ENCODE measurements at places on chromosomes 11 and 22.
A peak's percentile ranks its signal among the peaks of the same experiment; 100 is the strongest.

DNA sequence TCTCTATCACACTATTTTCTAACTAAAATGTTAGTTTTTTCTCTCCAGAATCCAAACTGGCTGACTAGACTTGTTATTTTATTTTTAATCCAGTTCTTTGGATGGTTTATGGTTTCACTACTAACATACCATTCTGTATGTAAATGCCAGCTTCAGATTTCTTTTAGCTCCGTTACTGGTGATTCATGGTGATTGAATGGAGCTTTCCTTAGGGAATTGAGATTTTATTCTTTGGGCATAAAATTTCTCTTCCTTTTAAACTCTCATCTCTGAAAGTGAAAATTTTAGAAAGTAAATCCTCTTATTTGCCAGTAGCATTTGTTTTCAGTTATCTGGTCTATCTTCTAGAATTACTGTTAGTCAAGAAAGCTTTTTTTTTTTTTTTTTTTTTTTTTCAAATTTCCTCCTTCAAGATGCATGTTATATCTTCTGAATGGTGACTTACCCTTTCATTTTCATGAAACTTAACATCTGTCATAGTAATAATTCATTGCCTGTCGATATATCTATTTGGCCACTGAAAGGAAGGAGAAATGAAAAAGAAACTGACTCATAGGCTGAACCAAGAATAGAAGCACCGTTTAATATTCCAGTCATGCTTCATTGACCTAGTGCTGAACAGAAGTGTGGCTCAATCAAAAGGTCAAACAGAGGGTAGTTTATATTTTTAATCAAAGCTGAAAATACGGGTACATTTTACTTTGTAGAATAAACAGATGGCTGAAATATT lies 6.4 kb downstream of the ENDOD1 start:
- DNase-seq: peak; percentile 68

- no peak for DNase-seq
Observed at GRCh38 chr11:113113801-113114704, 152.8 kb downstream of the NCAM1 start.

DNA sequence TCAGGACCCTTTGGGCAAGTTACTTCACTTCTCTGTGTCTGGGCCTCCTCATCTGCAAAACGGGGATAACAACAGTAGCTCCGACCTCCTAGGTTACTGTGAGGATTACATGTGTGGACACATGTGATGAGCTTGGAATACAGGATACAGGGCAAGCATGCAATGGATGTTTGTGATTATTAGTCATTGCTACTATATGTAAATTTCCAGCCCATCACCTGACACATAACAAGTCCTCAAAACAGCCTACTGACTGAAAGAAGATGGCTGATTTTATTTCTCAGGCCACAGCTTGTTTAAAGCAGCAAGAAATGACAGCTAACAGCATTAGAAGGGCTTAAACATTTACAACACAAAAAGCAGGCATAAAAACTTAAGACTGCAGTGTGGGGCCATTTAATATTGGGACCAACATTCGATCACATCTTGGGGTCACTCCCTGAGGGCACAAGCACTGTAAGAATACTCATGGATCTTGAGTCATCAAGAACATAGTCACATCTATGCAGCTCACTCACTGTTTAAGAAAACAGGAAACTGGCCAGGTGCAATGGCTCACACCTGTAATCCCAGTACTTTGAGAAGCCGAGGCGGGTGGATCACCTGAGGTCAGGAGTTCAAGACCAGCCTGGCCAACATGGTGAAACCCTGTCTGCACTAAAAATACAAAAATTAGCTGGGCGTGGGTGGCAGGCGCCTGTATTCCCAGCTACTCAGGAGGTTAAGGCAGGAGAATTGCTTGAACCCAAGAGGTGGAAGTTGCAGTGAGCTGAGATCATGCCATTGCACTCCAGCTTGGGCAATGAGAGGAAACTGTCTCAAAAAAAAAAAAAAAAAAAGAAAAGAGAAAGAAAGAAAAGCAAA lies 49.5 kb downstream of the ABTB2 start:
- no peak for DNase-seq

DNA sequence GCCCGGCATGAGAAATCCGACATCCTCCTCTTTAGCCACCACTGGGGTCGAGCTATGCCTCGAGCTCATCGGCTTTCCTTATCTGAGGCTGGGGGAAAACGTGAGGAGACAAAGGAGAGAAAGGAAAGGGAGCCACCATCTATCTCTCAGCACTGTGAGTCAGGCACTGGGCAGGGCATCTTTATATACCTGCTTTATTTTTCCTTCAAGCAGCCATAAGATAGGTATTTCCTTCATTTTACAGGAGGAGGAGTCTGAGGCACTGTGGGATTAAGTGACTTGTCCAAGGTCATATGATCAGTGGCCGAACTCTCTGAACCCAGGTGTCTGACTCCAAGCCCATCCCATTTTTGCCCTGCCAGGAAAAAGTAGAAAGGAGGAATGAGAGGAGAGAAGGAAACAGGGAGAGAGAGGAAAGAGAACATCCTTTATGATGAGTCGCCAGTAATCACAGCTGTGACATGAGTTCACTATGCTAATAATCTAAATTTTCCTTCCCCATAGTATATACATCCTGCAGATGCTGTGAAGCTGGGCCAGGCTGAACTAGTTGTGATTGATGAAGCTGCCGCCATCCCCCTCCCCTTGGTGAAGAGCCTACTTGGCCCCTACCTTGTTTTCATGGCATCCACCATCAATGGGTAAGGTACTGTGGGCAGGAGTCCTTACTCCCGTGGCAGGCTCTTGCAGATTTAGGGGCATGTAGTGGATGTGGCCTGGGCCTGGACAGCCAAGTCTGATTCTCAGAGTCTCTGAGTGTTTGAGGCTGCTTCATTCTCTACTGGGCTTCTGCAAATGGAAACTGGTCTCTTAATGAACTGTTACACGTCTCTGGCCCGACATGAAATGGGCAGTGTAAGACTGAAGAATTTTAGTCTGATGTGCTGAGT lies 21.8 kb downstream of the NAT10 start:
- DNase-seq: no peak

DNA sequence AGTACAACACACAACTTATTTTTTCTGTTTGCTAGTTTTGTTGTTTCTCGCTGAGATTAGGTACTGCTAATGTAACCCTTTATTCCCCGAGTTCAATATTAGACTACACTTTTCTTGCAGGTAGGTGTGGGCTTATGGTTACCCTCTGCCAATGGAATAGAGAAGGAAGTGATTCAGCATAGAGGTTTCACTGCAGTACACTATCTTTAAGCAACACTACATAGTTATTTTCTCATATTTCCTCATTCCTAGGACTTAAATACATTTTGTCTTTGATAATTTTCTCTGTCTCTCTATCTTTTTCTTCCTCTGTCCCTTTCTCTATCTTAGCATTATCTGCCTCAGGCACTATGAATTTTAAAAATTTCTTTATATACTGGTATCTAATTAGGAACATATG lies 791.0 kb downstream of the FAM181B start:
- no peak for DNase-seq

DNA sequence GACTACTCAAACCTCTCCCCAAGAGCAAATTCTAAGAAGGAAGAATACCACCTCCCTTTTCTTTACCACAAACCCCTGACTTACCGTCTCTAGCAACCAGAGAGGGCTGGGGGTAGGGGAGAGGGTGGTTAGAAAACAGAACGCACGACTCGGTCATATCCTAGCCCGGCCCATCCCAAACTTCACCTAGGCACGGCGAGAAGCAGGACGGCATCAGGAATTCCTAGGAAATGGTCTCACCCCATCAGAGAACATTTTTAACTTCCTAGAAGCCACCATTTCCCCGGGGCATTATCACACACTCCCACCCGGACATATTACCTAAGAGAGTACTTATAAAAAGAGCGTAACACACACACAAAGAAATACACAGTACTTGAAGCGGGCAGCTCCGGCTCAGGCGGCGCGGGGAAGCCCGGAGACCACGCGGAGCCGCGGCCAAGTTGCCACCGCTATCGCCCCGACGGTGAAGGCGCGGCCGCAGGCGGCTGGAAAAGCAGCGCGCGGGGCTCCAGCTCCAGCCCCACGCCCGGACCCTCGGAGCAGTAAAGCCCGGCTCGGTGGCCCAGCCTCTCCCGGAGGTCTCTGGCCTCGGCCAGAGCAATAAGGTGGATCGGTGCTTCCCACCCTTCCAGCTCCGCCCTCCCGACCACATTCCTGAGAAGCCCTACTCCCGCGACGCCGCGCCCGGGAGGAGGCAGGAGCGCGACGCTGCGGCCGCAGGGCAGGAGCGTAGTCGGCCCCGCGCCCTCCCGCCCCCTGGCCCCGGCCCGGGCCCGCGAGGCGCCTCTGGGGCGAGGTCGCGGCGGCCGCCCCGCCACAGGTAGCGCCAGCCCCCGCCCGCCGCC lies 878 bp downstream of the RRAS2 start:
- DNase-seq: no peak

DNA sequence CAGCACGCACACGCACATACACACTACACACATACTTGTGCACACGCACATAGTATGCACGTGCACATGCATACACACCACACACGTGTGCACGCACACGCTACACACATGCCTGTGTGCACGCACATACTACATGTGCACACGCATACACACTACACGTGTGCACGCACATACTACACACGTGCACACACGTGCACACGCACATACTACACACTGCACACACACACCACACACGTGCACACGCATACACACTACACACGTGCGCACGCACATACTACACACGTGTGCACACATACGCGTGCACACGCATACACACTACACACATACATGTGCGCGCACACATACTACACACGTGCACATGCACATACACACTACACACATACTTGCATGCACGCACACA lies 19.7 kb upstream of the ARHGAP8 start:
- DNase-seq: no peak

GRCh38 chr11:11973866-11974265 lies 34.6 kb downstream of the DKK3 start:
- no peak for DNase-seq

- no peak for DNase-seq
Observed at GRCh38 chr11:73223998-73224730, 6.1 kb downstream of the P2RY2 start.

- no peak for DNase-seq
Observed at GRCh38 chr22:36029406-36029755, 757 bp upstream of the RBFOX2 start.

DNA sequence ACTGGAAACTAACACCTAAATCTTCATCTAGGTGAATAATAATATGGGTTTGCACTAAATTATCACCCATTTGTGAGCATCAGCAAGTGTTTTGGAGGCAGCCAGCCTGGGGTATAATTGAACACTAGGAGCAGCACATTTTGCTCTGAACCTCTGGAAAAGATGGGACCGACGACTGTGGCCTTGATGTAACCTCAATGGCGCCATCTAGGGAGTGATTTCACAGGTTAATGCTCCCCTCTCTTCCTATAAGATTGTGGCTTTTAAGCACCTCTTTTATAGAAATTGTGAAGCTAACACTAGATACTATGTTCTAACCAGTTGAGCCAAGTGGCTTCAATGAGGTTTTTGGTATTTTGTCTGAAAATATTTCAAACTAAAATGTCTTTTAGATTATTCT lies 203.7 kb downstream of the NELL1 start:
- peak; percentile 8 for DNase-seq

DNA sequence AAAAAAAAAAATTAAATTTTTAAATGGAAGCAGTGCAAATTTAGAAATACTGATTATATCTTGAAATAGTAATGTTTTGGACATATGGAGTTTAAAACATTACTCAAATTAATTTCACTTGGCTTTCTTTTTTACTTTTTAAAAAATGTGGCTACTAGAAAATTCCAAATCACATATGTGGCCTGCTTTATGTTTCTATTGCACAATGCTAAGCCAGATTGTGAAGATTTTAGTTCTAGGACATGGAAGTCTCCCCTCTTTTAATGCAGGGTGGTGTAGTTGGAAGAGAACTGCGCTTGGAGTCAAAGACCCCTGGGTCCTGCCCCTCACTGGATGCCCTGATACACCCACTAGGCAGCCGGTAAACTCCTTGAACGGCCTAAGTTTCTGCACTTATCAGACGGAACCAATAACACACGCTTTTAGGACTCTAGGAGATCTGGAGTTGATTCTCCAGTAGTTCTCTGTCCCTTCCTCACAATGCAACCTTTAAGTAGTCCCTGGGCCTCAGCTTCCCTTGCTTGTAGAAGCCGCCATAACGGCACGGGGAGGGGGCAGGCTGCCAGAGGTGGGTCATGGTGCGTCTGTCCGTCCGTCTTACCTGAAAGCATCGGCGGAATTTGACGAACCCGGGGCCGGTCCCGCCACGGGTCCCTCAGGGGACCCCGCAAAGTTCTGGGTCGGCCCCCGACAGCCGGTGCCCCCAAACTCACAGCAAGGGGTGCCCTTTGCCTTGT lies 505 bp downstream of the FAM227A start:
- no peak for DNase-seq

DNA sequence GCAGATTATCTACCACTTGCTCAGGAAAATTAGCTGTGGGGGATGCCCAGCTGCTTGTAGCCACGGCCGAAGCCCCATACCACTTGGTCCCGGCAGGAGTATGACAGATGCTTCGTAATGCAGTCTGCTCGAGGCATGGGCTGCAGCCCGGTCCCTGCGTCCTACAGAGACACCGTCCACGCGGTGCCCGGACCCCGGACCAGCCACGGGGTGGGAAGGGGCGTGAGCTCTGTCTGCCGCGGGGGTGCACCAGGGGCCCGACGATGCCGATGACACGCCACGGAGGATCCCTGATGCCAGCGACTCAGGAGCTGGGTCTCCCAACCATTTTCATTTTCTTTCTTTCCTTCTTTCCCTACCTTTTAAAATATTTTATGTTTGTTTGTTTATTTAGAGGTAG lies 30.0 kb downstream of the SLC25A17 start:
- DNase-seq: no peak

- DNase-seq: no peak
Observed at GRCh38 chr11:69337211-69337721, 43.3 kb downstream of the MYEOV start.

DNA sequence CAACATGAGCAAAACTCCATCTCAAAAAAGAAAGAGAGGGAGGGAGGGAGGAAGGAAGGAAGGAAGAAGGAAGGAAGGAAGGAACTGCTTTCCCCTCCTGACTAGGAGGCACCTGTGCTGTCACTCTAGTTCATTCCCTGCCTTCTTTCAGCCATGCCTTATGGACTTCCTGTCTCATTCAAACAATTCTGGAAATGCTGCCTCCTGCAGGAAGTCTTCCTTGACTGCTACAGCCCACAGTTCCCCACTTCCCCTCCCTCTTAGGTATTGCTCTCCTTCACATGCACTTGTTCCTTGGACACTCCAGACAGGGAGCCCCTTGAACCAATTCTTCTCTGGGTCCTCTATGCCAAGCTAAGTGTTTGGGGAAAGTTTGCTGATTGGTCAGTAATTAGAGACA lies 31.6 kb upstream of the WNT11 start:
- DNase-seq: no peak

DNA sequence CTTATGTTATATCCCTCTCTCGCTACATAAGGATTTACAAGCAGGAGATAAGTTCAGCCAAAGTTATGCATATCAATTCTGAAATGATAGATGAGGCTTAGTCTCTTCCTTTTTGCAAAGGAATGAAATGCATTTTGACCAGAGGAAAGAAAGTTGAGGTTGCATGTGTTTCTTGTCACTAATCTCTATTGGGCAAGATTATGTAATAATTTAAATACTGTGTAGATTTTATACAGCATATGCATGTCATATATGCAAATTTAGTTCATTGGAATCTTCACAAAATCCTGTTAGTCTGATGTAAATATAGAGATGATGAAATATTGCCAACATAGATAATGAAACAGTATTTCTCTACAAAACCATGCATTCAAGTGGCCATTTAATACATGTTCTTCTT lies 858.7 kb upstream of the RAG2 start:
- no peak for DNase-seq

All from COLO829 (cell line).